Coronary artery (tissue), 2 donors: ENCODE measurements at places on chromosomes 13 and 19.

GRCh38 chr13:62278271-62278670 is 862.6 kb upstream of the PCDH20 start:
- DNase-seq, result no peak

GRCh38 chr19:17511724-17512573 is 500 bp downstream of the PGLS start:
- DNase-seq, result peak; percentile 89

DNA sequence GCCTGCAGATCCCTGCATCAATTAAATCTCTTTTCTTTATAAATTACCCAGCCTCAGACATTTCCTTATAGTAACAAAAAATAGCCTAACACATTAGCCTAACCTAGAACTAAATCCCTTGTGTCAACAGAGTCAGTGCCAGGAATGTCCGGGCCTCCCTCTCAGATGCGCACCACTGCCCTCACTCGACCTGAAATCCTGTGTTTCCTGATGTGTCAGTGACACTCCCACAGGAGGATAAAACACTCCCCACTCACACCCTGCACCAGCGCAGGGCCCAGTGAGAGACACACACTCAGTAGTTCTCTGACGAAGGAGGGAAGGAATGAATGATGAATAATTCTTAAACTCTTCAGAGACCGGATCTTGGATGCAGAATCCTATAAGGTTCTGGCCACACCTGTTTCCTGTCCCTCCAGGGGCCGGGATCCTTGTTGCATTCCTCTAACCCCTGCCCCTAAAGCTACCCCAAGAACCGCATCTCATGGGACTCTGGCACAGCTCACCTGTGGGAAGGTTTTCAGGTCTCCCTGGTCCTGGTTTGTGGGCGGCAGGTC is 3.1 kb downstream of the CEACAM3 start:
- DNase-seq, result no peak

GRCh38 chr19:54434873-54435214 is 14.2 kb upstream of the LENG8 start:
- DNase-seq, result peak; percentile 74

GRCh38 chr19:51025401-51025800 is 1.0 kb downstream of the KLK11 start:
- DNase-seq, result peak; percentile 31

GRCh38 chr19:48780631-48781391 is 25.5 kb downstream of the FGF21 start:
- no peak for DNase-seq

- DNase-seq, result no peak
Observed at GRCh38 chr19:50974702-50975556, 5.5 kb upstream of the KLK6 start.

DNA sequence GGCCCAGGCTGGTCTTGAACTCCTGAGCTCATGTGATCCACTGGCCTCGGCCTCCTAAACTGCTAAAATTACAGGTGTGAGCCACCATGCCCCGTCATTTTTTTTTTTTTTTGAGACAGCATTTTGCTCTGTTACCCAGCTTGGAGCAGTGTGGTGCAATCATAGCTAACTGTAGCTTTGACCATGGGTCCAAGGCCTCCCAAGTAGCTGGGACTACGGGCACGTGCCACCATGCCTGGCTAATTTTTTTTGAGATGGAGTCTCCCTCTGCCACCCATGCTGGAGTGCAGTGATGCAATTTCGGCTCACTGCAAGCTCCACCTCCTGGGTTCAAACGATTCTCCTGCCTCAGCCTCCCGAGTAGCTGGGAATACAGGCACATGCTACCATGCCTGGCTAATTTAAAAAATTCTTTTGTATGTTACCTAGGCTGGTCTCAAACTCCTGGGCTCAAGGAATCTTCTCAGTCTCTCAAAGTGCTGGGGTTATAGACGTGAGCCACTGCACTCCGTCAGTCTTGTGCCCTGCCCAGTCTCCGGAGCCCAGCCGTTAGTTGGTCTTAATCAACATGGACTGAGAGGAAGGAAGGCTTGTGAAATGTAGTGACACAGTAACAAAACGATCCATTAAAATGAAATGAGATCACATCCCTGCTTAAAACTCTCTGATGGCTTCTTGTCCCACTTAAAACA is 1.4 kb upstream of the LRG1 start:
- no peak for DNase-seq

DNA sequence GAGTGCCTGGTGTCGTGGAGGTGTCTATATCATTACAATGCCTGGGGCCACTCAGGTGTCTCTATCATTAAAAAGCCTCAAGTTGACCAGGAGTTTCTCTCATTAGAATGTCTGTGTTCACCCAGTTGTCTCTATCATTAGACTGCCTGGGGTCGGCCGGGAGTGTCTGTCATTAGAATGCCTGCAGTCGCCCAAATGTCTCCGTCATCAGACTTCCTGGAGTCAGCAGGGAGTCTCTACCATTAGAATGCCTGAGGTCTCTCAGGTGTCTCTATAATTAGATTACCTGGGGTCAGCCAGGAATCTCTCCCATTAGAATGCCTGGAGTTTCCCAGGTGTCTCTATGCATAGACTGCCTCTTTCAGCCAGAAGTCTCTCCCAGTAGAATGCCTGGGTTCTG is 1477.6 kb downstream of the UQCRFS1 start:
- DNase-seq, result peak; percentile 22

- DNase-seq, result no peak
Observed at GRCh38 chr19:55146078-55146704, 2.8 kb downstream of the TNNT1 start.

- no peak for DNase-seq
Observed at GRCh38 chr13:34474187-34474868, 467.7 kb upstream of the NBEA start.

- DNase-seq, result no peak
Observed at GRCh38 chr19:38425222-38425809, 703 bp downstream of the RASGRP4 start.

DNA sequence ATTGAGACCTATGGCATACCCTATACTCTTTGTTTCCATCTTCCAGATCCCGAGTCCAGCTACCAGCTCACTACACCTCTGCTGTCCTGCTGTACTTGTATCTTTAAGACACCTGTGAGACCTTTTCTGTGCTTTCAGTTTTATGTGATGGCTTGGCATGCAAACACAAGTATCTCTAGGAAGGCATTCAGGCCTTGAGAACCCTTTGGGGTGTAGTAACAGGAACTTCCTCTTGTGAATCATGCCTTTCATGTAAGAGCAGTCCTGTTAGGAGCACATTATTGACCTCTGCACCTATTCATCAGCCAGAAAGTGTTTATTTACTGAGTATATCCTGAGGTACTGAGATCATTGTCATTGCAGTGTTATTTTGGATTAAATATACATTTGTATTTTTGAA is 87.0 kb upstream of the HTR2A start:
- DNase-seq, result no peak

- peak; percentile 72 for DNase-seq
Observed at GRCh38 chr19:5691822-5692722, 2.0 kb downstream of the RPL36 start.

GRCh38 chr19:12952488-12953137 is 4.4 kb downstream of the GADD45GIP1 start:
- no peak for DNase-seq

GRCh38 chr19:18156841-18157464 is 4.0 kb downstream of the PIK3R2 start:
- DNase-seq, result no peak

GRCh38 chr13:89803839-89804238 is 1543.6 kb upstream of the MIR17HG start:
- no peak for DNase-seq

GRCh38 chr19:4181053-4181508 is 1.3 kb downstream of the SIRT6 start:
- DNase-seq, result no peak

DNA sequence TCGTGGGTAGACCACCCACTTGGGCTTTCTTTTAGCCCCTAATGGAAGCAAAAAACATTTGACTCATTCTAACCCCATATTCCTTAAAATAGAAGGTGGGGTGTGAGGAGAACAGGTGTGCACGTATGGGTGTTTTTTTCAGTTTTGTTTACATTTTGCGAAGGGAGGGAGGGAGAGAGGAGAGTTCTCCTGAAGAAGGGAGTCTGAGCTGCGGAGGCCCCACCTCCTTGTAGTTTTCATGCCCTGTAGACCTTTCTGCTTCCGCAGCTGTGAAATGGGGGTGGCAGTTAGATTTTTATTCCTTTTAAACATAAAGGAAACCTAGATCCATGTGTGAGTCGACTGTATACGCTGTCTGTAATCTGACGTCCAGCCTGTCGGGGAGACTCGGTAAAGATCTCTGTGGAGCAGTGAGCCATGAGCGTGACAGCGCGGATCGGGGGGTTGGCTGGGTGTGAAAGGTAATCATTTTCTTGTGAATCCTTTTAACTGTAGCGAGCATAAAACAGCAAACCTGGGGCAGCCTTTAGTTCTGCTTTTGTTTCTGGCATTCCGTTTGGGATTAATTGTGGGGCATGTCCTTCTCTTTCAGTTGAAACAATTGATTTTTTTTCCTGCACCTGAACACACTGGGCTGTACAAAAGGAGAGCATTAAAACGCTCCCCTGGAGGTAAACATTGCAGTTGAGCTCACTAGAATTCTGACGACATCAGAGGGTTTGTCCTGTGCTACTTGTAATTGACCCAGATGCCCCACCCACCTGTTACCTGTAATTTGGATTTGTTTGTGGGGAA is 2.3 kb downstream of the UPF1 start:
- no peak for DNase-seq

DNA sequence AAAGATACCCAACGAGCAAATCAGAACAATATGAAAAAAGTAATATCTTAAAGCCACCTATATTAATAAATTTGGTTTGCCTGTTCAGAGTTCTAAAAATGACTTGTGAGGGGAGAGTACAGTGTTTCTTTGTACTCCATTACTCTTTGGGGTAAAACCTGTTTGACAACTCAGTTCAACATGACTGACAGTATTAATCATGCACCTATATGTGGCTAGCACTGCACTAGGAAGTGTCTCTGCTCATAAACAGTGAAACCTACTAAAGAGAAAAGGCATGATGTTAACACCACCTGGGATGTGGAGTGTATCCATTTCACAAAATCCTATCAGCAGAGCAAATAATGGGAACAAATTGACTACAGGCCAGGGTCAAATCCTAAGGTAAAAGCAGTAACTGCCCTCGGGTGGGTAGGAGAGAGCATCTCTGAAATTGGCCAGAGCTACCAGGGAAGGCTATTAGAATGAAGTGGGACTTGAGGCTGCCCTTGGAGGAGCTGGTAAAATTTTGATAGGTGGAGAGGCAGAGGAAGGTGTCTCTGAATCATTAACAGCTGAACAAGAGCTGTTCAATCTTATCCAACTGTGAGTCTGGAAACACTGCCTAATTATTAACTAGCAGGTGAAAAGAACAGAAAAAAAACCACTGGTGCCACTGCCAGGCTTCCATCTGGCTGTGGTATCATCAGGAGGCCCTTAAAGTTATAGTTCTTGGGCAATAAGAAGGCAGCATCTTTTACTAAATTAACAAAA is 365.1 kb downstream of the DNAJC15 start:
- DNase-seq, result no peak

GRCh38 chr19:31641591-31641990 is 292.4 kb upstream of the TSHZ3 start:
- DNase-seq, result no peak

GRCh38 chr13:24313439-24313838 is 4.1 kb downstream of the C1QTNF9 start:
- no peak for DNase-seq

- DNase-seq, result peak; percentile 78
Observed at GRCh38 chr19:4759388-4760284, 31.9 kb upstream of the FEM1A start.

- peak; percentile 93 for DNase-seq
Observed at GRCh38 chr13:30905932-30906383, at the start of gene MEDAG. TSS of gene MEDAG (plus strand) at chr13:30906271. CDS start at chr13:30906516, 245 bp downstream.

DNA sequence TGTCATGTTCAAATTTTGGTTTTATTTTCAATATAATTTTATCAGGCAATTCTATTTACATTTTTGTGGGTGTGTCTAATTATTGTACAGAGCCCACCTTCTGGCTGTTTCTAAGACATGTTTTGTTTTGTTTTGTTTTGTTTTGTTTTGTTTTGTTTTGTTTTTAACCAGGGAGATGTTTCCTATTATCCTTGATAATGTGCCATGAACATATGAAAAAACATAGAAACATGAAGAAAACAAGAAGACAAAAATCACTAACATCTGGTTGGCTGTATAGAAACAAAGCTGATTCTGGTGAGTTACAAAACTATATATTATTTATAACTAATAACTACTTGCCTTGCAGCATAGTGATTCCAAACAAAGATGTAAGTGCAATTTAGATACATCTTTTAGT is 128.1 kb upstream of the TRPC4 start:
- DNase-seq, result no peak

DNA sequence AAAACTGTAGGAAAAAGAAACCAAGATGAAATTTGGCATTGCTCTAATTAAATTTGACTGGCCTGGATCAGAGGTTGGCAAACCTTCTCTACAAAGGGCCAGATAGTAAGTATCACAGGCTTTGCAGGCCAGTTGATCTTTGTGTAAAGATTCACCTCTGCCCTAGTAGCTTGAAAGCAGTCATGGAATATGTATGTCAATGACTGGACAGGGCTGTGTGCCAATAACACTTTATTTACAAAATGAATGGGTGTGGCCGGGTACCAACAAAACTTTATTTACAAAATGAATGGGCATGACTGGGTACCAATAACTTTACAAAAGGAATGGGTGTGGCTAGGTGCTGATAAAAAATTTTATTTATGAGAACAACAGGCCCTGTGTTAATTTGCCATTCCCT is 20.0 kb downstream of the SIN3B start:
- DNase-seq, result no peak

- DNase-seq, result no peak
Observed at GRCh38 chr19:28485292-28485691, 727.7 kb downstream of the UQCRFS1 start.

GRCh38 chr13:111359237-111359915 is 38.9 kb downstream of the TEX29 start:
- DNase-seq, result no peak

DNA sequence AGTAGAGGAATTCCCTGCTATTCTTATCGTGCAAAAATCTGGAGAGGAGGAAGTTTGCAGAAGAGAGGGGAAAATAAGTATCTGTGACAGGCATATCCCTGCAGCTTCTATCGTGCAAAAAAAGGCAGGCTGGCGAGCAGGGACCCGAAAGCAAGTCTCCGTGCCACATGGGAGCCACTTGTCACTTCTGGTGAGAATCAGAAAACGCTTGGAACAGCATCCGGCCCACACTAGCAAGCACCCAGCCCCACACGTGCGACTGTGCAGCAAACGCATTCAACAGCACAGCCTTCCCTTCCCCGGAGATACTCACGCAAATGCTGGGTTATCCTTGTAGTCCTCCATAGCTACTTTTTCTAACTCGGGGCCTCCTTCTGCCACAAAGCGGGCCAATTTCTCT is 16.9 kb downstream of the SUGP1 start:
- no peak for DNase-seq
